ENCODE measurements at places on chromosomes 6 and 20. TPM values are rescaled to one million over a fixed set of nuclear protein-coding genes. Genes with fewer than 3 reads are reported as not detected.

DNA sequence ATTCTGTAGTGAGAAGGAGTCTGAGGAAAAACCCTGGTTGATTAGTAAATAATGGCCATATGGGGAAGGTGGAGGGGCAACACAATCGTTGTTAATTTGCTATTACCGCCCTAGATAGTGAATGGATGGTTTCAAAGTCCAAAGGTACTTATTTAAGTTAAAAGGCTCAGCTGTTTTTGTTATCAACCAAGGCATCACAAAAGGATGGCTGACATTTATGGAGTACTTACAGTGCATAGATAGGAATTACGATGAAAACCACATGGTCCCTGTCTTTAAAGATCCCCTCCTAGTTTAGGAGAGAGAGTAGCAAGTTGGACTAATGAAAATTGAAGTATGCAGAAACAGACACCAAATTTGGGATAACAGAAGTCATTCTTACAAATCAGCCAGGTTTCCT is 319.6 kb downstream of the CDKAL1 start:
- no peak for DNase-seq

GRCh38 chr6:16183187-16183664 is 54.3 kb downstream of the MYLIP start:
- no peak for DNase-seq

The ITCH gene
- 45.6 TPM for total RNA-seq

DNA sequence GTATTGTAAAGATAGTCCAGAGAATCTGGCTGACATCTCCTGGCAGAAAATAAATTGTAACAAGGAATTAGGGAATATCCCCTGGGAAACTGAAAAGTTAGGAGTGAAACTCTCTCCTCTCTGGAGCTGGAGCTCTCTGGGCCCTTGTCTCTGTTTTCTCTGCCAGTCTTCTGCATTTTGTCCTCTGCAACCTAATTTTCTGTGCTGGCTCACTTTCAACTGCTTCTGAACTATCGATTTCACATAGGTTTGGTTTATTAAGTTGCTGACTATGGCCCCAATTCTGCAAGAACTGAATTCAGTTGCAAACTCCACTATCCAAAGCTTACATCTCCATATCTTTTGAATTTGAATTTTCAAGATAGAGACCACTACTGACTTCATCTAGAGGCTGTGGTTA is 9.3 kb downstream of the TCF21 start:
- DNase-seq, result no peak

DNA sequence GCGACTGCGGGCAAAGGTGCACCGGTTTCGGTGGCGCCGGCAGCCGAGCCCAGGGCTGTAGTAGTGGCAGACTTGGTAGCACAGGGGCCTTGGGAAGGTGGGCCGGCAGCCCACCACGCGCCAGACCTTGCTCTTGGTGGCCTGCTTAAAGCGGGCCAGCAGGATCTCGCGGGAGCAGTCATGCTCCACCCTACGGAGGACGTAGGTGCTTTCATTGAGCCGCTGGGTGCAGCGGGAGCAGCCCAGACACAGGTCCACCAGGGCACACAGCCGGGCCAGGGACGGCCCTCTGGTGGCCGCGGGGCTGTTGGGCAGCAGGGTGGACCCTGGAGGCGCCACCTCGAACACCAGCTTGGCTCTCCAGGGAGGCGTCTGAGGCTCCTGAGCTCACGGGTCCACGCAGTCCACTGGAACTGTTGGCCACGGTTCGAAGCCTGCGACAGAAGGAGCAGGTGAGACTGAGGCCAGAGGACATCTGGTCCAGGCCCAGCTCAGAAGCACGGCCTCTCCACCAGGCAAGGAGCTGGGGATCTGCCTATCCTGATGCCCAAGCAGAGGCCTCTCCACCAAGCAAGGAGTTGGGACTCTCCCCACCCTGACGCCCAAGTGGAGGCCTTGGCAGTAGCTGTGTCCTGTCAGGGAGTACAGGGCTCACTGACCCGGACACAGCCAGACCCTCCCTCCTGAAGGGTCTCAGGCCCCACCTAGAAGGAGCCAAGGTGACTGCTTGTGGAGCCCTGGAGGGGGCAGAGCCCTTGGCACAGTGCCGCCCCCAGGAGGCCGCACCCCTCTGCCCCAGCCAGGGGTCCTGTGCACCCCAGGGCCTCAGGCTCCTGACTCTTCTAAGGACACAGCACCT is 1.0 kb downstream of the HELZ2 start:
- DNase-seq, result no peak

DNA sequence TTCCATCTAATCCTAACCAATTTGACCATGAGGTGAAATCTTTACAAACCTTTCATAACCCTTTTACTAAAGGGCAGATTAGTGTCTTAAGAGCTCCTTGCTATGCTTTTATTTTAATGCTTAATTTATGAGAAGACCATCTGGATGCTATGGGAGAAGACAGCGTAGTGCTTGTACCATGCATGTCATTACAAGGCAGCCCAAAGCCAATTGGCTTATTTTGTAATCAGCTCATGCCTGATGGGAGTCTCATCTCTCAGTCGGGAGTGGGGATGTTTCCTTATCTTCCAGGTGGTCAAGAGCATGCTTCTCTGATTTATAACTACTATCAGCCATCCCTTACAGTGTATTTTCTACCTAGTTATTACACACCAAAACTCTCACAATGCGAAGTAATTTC is 304.7 kb downstream of the FARS2 start:
- no peak for DNase-seq

DNA sequence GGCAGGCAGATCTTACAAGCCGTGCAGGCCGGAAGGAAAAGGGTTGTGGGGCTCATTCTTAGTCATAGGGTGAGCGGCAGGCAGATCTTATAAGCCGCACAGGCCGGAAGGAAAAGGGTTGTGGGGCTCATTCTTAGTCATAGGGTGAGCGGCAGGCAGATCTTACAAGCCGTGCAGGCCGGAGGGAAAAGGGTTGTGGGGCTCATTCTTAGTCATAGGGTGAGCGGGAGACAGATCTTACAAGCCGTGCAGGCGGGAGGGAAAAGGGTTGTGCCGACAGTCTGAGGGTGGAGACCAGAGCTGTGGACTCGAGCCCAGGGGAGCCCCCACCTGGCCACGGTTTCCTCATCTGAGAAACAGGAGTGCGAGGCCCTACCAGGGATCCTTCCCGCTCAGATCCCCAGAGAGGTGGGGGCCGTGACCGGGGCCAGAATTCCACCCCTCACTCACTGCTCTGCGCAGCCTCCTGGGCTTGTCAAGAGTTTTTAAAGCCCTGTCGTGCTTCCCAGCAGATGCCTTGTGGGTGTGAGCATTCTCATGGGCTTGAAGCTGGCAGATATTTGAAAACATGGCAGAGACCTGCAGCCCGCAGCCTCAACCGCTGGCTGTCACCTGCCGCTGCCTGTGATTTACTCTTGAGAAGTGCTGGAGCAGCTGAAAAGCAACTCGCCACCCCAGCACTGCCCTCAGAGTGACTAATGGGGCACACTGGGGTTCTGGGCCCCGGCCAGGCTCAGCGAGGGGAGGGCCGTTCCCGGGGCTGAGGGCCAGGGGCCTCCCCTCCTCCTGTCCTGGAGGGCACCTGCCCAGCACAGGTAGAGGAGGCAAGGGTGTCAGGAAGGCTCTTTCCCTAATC is 31.9 kb downstream of the NTSR1 start:
- peak; percentile 72 for DNase-seq

DNA sequence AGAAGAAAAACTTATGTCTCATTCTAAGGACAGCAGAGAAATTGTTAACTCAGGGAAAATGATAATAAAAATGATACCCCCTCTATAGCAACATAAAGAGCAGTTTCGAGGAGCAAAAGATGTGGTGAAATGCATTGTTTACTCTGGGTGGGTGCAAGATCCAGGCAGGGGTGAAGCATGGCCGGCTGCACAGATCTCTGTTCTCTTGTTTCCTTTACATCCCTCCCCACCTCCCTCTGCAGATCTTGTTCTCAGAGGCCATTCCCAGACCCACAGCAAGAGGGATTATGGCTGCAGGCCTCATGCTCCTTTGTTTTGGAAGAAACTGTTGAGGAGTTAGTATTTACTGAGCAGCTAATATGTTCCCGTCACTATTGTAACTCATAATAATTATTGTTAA is 1.8 kb downstream of the BTN3A1 start:
- no peak for DNase-seq

- no peak for DNase-seq
Observed at GRCh38 chr20:8505476-8506200, 373.6 kb downstream of the PLCB1 start.

The GPANK1 gene
- total RNA-seq, result 37.5 TPM

The TOMM6 gene
- total RNA-seq, result 478 TPM

The BCAS4 gene
- total RNA-seq, result 10.2 TPM
